ENCODE measurements at places on chromosomes 4 and X. TPM values are rescaled to one million over a fixed set of nuclear protein-coding genes. Genes with fewer than 3 reads are reported as not detected.

DNA sequence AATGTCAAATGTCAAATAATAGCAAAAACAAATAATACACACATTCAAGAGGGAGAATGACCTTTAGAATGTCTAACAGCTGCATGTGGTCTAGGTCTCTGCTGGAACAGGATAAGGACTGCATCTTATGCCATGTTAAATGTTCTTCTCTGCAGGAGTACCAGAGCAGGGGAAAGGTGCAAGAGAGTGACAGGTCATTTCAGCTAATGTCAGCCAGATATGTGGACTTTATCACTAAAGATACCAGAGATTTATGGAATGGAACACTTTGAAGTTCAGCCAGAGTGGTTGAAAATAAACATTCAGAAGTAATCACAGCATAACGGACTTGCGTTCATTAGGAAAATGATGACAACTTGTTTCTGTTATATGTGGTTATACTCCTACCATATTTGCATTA lies 24.3 kb downstream of the GRID2 start:
- H3K27ac ChIP-seq: no peak overlapping the region
- H3K4me3 ChIP-seq: no peak overlapping the region
- no peaks in the 10 kb centered on the region for H3K4me1 ChIP-seq
- no peaks in the 10 kb centered on the region for H3K36me3 ChIP-seq
- no peaks in the 10 kb centered on the region for H3K27me3 ChIP-seq
- DNase-seq: no peak

GRCh38 chr4:47533689-47534347 lies 48.7 kb downstream of the ATP10D start:
- H3K27ac ChIP-seq: no peak overlapping the region
- H3K4me3 ChIP-seq: no peak overlapping the region
- H3K4me1 ChIP-seq: peaks cover 21% of the 10 kb centered on the region
- H3K36me3 ChIP-seq: no peaks in the 10 kb centered on the region
- no peaks in the 10 kb centered on the region for H3K27me3 ChIP-seq
- DNase-seq: no peak

The MAGEC3 gene
- polyA plus RNA-seq: not detected

DNA sequence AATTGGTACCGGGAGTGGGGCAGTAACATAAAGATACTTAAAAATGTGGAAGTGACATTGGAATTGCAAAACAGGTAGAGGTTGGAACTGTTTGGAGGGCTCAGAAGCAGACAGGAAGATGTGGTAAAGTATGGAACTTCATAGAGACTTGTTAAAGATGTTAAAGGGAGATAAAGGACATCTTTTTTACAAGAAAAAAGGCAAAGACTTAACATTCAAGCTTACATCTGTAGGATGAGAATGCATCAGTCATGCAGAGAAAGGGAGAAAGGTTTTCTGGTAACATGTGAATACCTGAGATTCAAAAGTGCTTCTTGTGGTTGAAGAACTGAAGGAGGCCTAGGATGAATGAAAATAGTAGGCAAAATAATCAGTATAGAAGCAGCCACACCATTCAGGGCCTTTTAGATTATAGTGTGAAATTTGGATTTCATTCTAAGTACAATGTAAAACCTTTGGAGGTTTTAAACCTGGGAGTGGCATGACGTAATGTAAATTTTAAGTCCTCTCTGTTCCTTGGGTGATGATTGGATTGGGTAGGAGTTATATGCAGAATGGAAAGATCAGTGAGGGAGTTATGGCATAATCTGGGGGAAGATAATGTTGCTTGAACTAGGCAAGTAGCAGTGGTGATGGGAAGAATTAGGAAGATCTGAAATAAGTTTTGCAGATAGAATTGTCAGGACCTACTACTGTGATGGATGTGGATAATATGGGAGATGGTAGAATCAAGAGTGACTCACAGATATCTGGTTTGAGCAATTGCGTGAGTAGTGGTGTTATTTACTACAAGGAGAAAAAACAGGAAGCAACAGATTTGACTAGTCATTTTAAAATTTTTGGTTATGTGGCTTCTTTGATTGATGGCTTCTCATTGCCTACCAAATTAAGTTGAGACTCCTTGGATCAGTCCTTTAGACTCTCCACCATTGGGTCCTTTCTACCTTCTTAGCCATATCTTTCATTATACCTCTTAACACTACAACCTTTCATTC lies 138.7 kb downstream of the VSIG4 start:
- no peak overlapping the region for H3K4me3 ChIP-seq
- no peaks in the 10 kb centered on the region for H3K27me3 ChIP-seq
- no peaks in the 10 kb centered on the region for H3K36me3 ChIP-seq
- H3K4me1 ChIP-seq: peaks cover 11% of the 10 kb centered on the region
